ENCODE measurements at places on chromosomes 2 and 18. TPM values are rescaled to one million over a fixed set of nuclear protein-coding genes. Genes with fewer than 3 reads are reported as not detected.
A peak's percentile ranks its signal among the peaks of the same experiment; 100 is the strongest.

DNA sequence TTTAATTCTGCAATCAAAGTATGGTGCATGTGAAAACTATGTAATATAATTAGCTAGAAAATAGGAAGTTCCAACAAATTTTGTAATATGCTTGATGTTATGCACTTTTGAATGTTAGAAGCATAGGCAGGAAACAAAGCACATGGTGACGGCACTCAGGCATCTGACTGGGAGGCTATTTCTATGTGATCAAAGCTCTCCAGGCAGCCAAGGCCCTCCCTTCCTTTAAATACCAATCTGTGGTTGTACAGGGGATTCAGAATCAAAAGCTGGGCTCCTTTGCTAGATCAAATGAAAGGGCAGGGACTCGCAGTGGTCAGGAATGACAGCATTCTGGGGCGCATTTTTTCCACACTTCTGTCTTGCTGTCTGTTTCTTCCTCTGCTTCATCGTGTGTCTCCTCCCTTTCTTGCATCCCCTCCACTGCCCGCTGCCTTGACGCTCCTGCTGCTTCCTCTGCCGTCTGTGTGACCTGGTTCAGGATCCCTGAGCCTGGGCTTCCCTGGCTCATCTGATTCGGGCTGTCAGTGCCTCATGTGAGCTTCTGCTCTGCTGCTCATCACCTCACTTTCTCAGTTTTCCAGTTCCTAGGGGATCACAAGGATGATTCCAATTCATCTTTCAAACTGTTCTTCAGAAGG is 30.9 kb downstream of the TMEM182 start:
- no peaks in the 10 kb centered on the region for H3K27me3 ChIP-seq
- no peak overlapping the region for H3K4me3 ChIP-seq
- peak overlapping the region; percentile 43 for H3K27ac ChIP-seq
- no peak for DNase-seq

The CCDC178 gene
- total RNA-seq, result 0.69 TPM

The NT5DC4 gene
- not detected for total RNA-seq

DNA sequence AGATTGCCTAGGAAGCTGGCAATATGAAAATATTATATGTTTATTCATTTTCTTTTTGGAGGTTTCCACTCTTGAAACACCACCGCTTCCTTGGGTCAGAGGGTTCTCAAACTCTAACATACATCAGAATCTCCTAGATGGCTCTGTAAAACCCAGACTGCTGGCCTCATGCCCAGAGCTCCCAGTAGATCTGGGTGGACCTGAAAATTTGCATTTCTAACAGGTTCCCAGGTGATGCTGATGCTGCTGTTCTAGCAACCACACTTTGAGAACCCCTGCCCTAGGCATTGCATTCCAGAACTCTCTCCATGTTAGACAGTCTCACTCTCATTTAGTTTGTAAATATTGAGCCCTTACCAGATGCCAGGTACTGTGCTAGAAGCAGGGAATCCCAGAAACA is 139.4 kb downstream of the FAM210A start:
- DNase-seq, result no peak
- no peaks in the 10 kb centered on the region for H3K27me3 ChIP-seq
- no peaks in the 10 kb centered on the region for H3K36me3 ChIP-seq
- H3K4me1 ChIP-seq, result peaks cover 19% of the 10 kb centered on the region
- no peak overlapping the region for H3K27ac ChIP-seq
- no peak overlapping the region for H3K4me3 ChIP-seq

- peak; percentile 73 for DNase-seq
- no peak overlapping the region for H3K4me3 ChIP-seq
- H3K27me3 ChIP-seq, result no peaks in the 10 kb centered on the region
- H3K4me1 ChIP-seq, result peaks cover 35% of the 10 kb centered on the region
- peaks cover 6% of the 10 kb centered on the region for H3K36me3 ChIP-seq
- peak overlapping the region; percentile 69 for H3K27ac ChIP-seq
Measured at GRCh38 chr2:159094173-159094737, 125.8 kb downstream of the TANC1 start.

The FAM110C gene
- total RNA-seq, result 1.7 TPM

GRCh38 chr2:58866040-58866439 is 624.9 kb upstream of the FANCL start:
- no peak for DNase-seq
- no peak overlapping the region for H3K27ac ChIP-seq
- no peaks in the 10 kb centered on the region for H3K27me3 ChIP-seq
- H3K36me3 ChIP-seq, result no peaks in the 10 kb centered on the region
- no peak overlapping the region for H3K4me3 ChIP-seq
- H3K4me1 ChIP-seq, result no peaks in the 10 kb centered on the region

DNA sequence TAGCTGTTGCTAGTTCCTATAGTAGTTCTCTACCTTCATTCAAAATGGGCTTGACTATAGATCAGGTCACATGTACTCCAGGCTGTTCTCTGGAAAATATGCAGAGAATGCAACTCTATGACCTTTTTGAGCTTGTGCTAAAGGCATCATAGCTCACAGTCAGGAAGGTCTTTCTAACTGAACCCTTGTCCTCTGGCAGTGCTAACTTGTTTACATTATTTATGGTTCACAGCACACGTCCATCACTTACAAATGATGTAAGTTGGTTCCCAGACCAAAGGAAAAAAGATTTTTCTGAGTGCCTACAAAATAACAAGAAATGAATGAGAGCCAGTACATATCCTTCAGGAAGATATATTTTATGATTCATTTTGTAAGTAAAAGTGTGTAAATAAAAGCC is 236.1 kb downstream of the GCA start:
- no peaks in the 10 kb centered on the region for H3K4me1 ChIP-seq
- no peaks in the 10 kb centered on the region for H3K27me3 ChIP-seq
- DNase-seq, result no peak
- H3K4me3 ChIP-seq, result no peak overlapping the region
- no peaks in the 10 kb centered on the region for H3K36me3 ChIP-seq

DNA sequence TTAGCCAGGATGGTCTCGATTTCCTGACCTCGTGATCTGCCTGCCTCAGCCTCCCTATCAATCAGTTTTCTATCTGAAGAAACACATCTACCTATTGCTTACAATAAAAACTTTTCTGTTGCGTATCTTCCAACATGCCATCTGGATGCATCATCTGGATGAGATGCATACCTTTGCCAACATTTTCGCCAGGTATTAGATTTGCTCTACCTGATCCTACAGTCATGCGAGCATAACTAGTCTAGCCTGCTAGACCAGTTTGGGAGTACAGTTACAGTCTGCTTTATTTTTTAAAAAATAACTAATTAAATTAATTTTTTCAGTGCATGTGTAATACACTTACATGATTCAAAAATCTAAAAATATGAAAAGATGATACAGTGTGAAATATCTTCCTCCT is 334.0 kb upstream of the MEX3C start:
- no peak overlapping the region for H3K4me3 ChIP-seq
- no peak overlapping the region for H3K27ac ChIP-seq
- DNase-seq, result no peak
- H3K36me3 ChIP-seq, result no peaks in the 10 kb centered on the region
- H3K27me3 ChIP-seq, result no peaks in the 10 kb centered on the region

GRCh38 chr2:134193006-134193405 is 60.9 kb upstream of the MGAT5 start:
- H3K4me1 ChIP-seq, result peaks cover 30% of the 10 kb centered on the region
- DNase-seq, result no peak
- no peaks in the 10 kb centered on the region for H3K36me3 ChIP-seq
- no peaks in the 10 kb centered on the region for H3K27me3 ChIP-seq
- no peak overlapping the region for H3K4me3 ChIP-seq

The LYPD6 gene
- total RNA-seq, result 0.48 TPM

The MYO1B gene
- 13.9 TPM for total RNA-seq

DNA sequence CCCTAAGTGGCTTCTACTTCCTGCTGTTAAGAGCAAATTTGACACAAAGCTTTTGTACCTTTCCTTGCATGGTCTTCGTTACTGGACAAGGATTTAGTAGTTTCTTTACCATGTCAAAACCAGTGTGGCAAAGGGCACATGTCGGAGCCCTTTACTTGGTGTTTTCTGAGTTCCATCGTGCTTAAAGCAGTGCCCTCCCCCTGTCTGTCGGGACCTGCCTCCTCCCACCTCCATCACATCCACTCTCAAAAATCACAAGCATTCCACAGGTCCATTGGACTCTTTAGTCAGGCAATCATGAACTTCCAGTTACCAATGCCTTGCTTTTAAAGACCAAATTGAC is 763 bp downstream of the CCDC141 start:
- peaks cover 12% of the 10 kb centered on the region for H3K4me1 ChIP-seq
- H3K27ac ChIP-seq, result peak overlapping the region; percentile 68
- no peaks in the 10 kb centered on the region for H3K27me3 ChIP-seq
- no peaks in the 10 kb centered on the region for H3K36me3 ChIP-seq

GRCh38 chr2:238326801-238327365 is 6.6 kb downstream of the TRAF3IP1 start:
- H3K27ac ChIP-seq, result no peak overlapping the region
- no peak for DNase-seq
